ENCODE measurements at places on chromosomes 11 and 22.

DNA sequence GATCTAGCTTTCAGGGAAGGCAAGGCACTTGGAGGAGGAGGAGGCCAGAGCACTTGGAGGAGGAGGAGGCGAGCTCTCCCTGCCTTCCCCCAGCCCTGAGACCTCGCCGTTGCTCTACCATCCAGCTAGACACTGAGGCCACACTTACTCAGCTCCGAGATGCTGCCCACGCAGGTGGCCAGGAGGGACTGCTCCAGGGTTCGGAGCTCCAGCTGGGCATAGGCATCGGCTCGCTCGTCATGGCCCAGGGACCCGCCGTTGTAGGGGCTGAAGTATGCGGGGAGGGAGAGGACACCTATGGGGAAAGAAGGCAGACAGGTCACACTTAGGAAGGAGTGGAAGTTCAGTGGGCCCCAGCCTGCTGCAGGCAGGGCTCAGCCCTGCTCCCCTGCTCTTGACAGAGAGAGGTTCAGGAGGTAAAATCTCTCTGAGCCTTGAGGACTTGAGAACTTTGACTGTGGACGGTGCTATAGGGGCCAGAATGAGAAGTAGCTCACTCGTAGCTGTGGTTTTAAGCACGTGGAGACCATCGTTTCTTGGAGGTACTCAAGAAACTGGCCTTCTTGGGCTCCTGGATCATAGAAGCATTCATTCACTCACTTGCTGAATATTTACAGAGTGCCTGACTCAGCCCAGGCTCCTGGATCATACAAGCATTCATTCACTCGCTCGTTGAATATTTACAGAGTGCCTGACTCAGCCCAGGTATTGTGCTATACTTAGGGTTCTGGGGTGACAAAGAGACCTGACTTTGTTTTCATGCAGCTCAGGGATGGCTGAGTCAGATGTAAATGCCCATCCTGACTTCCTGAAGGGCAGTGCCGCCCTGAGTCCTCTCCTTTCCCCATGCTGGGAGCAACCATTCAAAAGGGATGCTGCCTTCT lies 99.2 kb downstream of the NAT10 start:
- DNase-seq = no peak

- no peak for DNase-seq
These were observed 85.6 kb upstream of the GRIA4 start for GRCh38 chr11:105524286-105524685.

- no peak for DNase-seq
These were observed 56.7 kb upstream of the CLPB start for GRCh38 chr11:72491001-72491400.

DNA sequence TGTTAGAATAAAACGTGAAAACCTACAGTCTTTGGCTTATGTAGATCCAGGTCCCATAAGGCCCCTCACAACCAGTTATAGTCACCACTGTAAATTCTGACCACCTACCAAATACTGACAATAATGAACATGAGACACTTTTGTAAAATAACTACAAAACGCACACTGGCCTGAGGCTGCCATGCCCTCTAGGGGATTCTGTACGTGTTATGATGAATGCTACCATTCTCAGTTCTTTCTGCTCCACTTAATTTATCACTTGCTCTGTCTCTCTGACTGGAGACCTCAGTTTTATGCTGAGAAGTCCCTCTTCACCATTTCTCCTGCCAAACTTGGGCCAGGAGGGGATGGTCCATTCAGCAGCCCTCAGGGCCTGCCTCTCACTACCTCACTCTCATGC lies 18.7 kb upstream of the TMPRSS5 start:
- DNase-seq = no peak

DNA sequence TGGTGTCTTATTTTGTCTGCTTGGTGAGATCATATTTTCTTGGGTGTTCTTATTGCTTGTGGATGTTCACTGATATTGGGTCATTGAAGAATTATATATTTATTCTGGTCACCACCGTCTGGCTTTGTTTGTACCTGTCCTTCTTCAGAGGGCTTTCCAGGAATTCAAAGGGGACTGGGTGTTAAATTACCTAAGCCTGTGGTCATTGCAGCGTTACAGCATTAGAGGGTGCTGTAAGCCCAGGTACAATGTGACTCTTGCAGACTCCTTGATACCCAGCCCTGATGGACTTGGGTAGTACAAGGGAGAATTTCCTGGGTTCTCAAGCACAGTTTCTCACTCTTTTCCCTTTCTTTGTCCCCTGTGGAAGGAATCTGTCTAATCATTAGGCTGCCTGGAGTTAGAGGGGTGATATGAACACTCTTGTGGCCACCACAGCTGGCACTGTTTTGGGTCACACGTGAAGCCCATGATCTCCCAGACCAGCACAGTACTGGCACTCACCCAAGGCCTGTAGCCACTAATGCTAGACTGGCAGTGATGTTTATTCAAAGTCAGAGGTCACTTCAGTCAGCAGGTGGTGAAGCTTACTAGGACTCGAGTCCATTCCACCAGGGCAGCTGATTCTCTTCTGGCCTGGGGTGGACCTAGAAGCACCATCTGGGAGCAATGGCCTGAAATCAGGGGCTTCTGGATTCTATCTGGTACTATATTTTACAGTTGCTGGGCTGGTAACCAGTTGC lies 56.1 kb upstream of the NARS2 start:
- DNase-seq = no peak

DNA sequence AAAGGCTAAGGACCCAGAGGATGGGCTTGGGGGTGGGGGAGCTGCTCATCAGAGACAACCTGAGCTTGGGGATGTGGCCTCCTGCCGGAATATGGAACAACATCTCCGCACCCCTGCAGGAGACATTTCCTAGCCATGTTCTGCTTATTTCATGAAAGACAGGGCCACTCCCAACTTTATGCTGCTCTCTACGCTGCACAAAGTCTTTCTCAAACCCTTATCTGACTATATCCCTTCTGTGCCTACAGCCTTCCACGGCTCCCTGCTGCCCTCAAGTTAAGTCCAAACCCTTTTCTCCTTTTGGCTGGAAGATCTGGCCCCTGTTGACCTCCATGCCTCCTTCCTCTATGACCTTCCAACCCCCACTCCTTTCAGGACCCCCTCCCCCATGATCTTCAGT lies 562.0 kb downstream of the MN1 start:
- DNase-seq = no peak

- DNase-seq = no peak
These were observed 1053.8 kb downstream of the TBC1D22A start for GRCh38 chr22:47816121-47816862.

DNA sequence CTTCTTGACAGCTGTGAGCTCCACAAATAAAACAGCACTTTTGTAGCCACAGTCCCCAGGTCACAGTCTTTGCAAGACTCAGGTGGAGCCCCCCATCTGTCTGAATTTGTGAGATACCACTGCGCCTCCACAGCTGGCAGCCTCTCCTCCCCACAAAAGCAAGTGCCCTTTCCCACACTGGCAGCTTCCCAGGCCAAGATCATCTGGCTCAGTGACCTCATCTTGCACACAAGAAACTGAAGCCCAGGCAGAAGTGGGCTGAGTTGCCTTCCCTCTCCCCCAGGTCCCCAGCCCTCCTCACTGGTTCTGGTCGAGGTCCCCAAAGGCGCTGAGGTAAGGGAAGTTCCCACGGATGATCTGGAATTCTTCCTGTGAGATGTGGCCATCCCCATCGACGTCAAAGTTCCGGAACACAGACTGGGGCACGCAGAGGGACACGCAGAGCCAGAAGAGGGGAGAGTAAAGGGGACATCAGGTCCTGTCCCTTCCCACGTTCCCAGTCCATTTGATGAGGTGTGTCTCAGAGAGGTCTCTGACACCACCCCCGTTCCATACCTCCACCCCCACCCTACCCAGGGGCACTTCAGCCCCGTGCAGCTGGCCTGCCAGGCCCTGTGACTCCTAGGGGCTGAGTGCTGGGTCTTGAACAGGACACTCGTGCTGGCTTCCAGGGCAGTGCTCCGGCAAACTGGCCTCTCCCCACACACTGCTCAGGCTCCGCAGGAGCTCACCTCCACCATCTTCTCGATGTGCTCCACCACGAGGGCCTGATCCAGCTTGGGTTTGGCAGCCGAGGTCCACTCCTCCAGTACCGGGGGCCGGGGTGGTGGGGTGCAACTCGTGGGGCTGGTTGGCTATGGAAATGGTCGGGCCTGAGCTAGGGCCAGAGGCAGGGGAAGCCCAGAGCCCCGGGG lies 8.9 kb downstream of the RASGRP2 start:
- DNase-seq = no peak

GRCh38 chr11:2885017-2885677 lies 428 bp downstream of the CDKN1C start:
- DNase-seq = no peak

- DNase-seq = no peak
These were observed 17.5 kb downstream of the CDC45 start for GRCh38 chr22:19497245-19497644.

- DNase-seq = no peak
These were observed 991.7 kb downstream of the LRRC4C start for GRCh38 chr11:40467771-40468170.

DNA sequence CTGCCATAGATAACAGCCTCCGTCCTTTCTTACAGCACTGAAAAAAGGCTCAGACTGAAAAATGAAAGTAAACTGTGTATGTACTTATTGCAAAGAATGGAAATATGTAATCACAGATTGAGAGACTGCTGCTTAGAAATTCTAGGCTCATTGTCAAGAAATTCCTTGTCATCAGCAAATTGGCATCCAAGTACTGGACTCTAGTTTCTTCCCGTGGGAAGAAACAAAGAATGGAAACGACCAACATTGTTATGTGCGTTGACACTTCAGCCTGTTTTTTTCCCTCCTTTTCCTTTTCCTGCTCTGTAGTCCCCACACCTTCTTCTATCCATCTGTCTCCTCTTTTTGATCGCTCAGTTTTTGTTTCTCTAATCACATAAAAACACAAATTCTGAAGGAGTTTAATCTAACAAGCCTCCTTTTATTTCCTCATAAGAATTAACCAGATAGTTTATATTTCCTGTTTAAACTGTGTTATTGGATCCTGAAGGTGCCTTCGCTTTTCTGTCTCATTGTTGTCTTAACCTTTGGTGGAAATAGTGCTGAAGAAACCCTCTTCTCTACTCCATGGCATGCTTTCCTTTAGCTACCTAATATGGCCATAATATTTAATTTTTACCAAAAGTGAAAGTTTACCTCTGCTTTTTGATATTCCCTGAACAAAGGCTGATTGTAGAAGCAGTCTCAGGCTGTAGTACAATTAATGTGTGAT lies 20.0 kb upstream of the CASP12 start:
- no peak for DNase-seq

DNA sequence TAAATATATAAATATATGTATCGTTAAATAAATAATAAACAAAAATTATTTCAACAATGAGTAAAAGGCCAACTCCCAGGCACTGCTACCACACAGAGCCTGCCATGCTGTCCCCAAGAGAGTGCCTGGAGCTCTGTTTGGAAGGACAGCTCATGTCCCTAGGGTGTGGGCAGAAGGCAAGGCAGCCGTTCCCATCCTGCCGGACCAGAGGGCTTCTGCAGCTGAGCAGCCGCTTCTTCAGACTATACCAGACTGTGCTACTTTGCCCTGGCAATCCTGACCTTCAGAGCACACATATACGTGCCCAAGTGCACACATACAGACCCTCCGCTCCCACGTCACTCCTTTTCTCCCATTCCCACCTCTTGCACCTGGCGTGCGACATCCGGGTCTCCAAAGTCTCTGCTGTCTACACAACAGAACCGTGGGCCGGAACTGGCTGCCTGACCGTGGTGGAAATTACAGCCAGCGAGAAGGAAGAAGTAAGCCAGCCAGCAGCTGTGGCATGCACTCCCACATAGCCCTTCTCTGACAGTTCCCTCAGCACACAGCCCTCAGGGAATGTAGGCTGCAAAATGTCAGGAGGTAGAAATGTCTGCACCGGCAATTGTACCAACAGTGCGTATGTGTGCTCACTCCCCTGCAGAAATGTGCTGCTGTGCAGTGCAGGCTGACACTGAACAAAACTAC lies 24.0 kb downstream of the PAX6 start:
- no peak for DNase-seq

DNA sequence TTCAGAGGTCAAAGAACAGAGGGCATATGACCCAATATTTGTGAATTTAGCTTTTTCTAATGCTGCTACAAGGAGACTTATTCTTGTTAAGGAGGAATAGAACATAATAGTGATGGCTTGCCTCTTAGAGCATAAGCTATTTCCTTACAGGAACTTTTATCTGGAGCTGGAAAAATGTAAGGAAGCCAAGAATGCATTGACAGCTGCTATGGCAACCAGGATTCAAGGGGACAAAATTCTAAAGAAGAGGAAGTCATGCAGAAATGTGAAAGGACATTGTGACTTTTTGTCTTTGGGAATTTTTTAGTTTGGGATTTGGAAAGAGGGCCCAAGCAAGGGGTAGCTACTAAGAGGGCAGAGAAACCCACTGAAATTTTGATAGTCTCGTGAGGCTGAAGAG lies 51.1 kb downstream of the EHF start:
- DNase-seq = no peak

DNA sequence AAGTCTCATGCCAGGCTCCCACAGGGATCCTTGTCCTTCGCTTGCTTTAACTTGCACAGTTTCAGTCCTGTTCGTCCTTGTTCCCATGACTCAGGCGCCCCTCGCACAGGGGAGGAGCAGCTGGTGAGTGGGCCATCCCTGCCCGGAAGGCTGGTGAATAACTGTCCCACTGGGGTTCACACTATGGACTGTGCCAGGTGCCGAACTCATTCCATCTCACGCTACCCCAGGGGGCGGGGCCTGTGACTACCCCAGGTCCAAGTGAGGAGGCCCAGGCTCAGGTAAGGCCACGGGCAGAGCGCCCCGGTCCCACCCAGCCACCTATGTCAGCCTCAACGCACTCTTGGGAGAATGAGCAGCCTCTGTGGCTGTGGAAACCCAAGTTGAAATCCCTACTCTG lies 7.2 kb upstream of the CARD10 start:
- no peak for DNase-seq

DNA sequence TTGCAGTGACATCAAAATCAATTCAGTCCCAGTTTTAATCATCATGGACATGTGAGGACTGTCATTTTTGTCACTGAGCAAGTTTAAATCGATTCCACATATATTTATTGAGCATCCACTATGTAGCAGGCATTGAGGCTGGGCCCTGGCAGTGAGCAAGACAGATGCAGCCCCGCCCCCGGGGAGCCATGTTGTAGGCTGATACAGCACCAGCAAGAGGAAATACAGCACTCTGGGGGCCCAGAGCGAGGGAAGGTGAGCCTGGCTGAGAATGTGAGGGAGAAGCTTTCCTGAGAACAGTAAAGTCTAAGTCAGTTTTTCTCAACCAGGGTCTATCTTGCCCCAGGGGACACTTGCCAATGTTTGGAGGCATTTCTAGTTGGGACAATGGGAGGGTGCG lies 108.6 kb upstream of the ASPHD2 start:
- no peak for DNase-seq

DNA sequence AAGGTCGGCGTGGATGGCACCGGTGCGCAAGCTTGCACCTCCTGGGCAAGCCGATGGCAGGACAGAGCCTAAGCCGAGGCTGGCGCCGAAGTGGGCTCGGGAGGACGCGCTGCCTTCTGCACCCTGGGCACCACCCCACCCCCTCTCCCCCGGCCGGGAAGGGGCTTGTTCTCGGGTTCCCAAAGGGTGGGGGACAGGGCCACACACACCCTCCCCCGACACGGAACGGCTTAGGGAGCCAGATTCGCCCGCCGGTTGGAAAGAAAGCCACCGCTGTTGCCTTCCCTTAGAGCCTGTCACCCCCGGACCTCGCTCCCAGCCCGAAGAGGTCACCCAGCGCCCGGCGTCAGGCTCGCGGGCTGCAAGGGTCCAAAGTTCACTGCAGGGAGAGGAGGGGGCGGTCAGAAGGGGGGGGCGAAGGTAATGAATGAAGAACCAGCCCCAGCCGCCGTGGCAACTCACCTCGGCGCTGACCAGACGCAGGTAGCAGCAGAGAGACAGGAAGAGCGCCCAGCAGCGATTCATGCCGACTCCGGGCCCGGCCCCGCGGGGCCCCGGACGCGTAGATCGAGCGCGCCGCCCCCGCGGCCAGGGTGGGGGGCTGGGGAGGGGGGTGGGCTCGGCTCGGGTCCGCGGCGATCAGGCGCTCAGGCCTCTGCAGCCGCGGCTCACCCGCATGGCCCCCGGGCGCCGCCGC lies 1.2 kb downstream of the PDGFB start:
- no peak for DNase-seq

Data from CD8-positive, alpha-beta memory T cell (primary cell).